Cardiac fibroblast (primary cell): ENCODE measurements at places on chromosomes 16 and 17.

DNA sequence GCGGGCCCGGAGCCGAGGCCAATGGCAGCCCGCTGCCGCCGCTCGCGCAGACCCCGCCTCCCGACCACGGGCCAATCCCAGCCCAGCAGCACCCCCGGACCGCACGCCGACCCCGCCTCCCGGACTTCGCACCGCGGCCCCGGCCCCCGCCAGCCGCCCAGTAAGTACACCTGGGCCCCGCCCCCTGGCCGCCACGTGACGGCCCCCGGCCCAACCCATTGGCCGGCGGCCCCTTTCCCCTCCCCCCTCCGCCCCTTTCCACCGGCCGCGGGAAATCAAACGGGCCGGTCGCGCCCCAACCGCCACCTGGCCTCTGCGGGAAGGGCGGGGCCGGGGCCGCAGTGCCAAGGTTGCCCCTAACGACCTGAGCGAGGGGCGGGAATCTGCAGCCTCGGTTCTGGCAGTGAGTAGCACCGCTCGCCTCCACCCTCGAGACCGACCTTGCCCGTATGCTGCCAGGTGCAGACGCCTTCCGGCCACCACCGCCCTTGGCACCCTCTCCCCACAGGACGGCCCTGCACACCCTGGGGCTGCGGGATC lies at the start of gene YBX2:
TSS of gene YBX2 (minus strand) at position 26 of the 540 bp plus-strand sequence. CDS start 139 bp downstream, outside the sequence.
- no peak for DNase-seq

DNA sequence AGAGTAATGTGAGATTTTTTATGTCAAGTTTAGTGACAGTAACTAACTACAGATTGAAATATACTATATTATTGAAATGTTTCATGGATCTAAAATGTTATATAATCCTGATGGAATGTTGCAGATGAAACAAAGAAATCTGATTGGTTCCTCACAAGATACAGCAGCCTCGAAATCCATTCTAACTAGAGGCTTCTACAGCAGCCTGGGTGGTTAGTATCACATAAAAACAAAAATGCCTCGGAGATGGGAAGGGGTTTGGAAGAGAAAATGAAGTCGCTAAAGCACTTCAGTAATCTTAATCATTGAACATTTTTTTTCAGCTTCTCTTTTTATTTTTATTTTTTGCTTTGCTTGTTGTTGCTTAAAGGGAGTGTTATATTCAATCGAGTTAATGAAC lies 75.2 kb downstream of the TANC2 start:
- DNase-seq = no peak

GRCh38 chr17:56545106-56545505 lies 48.4 kb upstream of the NOG start:
- DNase-seq = no peak

DNA sequence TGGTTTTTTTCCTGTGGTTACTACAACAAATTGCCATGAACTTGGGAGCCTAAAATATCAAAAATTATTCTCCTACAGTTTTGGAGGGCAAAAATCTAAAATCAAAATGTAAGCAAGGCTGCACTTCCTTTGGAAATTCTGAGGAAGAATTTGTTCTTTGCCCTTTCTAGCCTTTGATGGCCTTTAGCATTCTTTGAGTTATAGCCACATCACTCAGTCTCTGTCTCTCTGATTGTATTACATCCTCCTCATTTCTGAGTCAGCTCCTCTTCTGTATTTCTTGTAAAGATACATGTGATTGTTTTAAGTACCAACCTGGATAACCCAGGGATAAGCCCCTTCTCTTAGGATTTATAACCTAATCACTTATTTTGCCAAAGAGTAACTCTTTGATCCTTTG lies 282.0 kb downstream of the BCAS3 start:
- peak; percentile 19 for DNase-seq

DNA sequence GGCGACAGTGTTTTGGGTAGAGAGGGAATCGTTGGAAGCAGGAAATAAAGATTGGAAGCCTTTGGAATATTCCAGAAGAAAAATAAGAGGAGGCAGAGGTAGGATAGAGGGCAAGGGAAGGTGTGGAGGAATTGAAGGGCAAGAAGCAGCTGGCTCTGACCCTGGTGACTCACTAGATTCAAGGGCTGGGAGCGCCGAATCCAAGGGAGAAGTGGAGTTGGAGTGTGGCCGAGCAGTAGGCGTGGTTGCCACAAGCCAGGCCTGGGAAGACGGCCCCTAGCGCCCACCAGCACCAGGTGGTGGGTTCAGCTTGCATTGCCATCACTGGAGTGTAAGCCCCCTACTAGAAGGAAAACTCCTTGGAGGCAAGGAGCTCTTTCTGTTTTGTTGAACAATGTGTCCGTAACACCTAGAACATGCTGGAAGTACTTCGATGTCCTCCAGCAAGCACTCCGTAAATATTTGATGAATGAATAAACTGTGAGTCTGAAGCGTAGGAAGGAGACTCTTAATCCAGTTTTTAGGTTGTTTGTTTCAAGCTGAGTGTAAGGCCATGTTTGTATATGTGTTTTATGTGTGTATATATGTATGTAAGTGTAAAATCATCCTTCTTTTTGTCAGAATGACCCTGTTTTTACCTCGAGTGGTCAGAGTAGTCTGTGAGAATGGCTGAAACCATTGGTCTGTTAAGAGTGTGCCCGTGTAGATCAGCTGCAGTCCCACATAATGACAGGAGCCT lies 139.5 kb downstream of the CMIP start:
- DNase-seq = peak; percentile 8

DNA sequence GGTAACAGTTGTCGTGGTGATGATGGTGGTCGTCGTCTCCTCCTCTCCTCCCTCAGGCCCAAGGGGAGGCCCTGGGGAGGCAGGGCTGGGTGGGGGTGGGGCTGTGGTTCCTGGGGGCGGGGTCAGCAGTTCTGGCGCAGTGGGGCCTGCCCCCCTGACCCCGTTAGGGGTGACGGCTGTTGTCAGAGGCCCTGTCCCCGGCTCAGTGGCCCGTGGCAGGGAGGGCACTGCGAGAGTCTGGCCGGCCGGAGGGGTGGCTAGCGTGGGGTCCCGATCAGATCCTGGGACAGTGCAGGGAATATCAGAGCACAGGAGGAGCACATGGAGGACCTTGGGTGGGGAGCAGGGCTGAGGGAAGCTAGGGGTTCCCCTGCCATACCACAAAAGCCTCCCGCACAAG lies 2.5 kb downstream of the SEZ6L2 start:
- no peak for DNase-seq

DNA sequence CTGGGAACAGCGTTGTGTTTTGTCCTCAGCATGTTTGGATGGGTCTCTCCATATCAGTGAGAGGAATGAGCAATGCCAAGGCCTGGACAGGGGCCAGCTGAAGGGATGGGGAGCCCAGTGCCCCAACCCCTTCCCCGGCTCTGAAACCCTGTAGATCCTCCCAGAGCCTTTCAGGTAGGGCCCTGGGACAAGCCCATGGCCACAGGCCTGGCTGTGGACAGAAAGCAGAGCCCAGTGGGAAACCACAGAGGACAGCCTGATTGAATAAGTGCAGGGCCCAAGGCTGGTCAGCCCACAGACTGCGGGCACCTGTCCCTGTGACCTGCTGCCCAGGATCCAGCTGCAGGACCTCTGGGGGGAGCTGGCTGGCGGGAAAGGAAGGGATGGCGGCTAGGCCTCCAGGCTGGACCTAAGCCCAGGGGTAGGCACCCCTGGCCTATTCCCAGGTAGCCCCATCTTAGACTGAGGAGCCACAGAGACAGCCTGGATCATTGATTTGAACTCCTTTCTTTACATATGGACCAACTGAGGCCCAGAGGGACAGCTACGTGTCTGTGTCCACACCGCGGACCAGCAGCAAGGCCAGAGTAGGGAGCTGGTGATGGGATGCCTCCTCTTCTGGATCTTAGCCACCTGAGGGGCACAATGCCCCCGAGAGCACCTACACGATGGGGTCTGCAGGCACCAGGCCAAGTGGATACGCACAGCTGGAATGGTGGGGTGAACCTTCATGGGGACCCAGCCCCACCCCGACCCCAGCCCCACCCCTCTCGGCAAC lies 1.3 kb downstream of the CCDC102A start:
- no peak for DNase-seq

DNA sequence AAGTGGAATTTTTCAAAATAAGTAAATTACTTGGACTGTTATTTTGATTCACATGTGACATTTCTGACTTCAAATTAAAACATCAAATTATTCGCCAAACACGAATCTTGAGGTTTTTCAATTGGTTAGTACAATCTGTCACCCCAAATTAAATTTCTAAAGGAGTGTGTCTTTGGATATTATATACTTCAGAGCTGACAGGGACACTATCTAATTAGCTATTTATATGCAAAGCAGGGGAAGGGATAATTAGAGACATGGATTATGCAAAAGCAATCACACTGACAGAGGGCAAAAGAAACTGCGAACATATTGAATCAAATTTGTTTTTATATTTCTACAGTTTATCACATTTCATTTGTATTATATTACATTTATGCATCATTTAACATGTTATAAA lies 433.0 kb downstream of the KIF2B start:
- DNase-seq = no peak

DNA sequence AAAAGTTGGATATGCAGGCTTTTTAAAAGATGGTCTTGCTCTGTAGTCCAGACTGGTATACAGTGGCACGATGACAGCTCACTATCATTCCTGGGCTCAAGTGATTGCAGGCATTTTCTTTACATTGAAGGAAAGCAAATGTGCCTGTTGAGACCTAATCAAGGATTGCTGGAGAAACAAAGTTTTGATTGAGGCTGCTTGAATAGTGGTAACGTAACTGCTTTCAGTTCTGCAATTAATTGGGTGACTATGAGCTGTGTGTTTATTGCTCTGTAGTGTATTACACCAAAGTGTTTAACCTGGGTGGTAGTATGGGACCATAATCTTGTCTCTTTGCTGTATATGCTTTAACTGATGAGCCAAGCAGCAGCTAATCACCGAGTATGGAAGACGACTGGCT lies 2.3 kb downstream of the UBB start:
- DNase-seq = no peak

- DNase-seq = peak; percentile 90
These were observed 46.9 kb downstream of the TUBD1 start for GRCh38 chr17:59845595-59846393.

DNA sequence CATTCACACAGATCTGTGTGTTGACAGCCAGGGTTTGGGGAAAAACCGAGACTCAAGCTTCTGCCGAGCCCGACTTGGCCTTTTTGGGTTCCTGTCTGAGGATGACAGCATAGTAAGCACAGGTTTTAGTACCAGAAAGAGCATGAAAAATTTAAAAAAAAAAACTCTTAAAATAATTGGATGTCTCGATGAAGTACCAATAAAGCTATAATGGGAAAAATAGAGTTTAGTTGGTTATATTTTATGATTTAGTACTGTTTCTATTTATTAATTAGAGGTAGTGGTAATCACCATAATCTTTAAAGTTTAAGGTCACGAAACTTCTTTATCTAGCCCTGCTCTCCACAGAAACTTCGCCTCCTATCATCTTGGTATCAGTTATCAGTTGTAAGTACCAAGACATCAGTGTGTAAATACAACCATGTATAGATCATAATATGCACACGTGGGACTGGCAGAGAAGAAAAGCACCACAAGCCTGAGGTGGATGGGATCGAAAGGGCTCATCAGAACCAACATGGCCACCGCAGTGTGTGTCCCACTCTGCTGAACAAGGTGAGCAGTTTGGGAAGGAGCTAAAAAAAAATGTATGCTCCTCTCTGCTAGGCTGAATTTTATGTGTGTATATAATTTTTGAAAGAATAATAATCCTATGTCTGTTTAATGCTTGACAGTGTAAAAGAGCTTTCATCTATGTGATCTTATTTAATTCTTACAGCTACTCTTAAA lies 14.4 kb upstream of the EEF2K start:
- DNase-seq = no peak

DNA sequence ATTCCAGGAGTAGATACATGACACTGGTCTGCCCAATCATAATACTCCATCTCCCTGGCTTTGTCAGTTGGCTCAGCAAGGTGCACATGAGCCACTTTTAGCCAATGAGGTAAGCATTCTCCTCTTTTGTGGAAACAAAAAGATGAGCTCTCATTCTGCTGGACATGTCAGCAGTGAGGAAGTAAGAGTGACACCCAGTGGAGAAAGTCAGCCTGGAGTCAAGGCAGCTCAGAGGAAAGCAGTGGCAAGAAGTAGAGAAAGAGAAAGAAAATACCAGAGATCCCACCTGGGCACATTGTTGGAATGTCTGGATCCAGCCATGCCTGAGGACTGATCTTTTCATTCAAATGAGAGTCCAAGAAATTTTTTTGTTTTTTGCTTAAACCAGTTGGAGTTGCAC lies 496.9 kb upstream of the C16orf82 start:
- no peak for DNase-seq

GRCh38 chr16:21565861-21566669 lies 33.3 kb upstream of the METTL9 start:
- no peak for DNase-seq

DNA sequence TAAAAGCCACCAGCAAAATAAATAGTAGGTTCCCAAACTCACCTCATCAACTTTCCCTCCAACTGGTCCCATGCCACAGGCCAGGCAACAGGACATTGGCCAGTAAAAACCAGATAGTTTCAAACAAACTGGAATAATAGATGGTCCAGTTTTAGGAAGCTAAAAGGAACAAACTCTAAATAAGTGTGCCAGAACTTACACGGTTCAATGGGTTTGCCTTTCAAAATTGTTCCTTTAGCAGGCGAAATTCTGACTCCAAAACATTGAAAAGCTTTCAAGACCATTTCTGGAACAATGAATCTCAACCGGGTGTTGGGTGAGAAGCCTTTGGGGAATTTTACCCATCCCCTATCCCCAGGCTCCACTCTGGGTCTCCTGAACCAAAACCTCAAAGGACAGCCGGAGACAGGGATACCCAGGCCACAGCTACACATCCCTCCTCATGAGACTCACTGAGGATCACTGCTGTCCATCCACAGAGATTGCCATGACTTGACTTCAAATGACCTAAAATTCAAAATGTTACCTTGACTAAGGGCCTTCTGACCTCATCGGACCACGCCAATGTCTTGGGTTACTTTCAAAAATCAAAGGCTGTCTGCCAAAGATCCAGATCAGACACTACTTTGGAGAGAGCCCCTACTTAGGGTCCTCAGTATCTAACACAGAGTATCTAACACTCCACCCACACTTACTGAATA lies 13.0 kb downstream of the AXIN2 start:
- DNase-seq = no peak

DNA sequence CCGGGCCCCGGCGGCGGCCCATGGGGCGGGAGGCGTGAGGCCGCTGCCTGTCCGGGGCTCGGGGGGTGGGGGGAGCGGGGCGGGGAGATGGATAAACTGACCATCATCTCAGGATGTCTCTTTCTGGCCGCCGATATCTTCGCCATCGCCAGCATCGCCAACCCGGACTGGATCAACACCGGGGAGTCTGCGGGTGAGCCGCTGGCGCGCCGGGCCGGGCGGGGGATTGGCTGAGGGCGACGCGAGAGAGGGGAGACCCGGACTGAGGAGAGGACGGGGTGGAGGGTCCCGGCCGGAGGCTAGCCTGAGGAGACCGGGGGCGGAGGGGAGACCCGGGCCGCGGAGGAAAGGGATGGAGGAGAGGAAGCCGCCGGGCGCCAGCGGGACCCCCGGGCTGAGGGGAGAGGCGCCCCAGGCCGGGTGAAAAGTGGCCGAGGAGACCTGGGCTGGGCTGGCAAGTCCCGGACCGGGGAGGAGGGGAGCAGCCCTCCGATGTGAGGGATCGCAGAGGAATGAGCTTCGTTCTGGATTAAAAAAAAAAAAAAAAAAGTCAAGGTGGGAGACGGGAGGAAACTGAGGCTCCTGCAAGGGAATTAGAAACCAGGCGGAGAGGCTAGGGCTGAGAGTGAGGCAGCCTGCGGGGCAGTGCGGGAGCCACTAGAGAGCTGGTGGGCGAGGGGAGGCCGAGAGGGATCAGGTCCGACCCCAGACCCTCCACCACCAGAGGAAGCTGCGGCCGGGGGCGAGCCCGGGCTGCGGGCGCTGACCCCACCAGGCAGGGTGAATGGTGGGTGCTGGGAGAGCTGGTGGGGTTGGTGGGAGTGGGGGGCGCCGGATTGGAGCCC lies 526 bp downstream of the MOSMO start:
- DNase-seq = no peak

- no peak for DNase-seq
These were observed 19.9 kb upstream of the UBE2G1 start for GRCh38 chr17:4386406-4386805.
